ENCODE measurements at places on chromosomes 12 and 14.
A peak's percentile ranks its signal among the peaks of the same experiment; 100 is the strongest.

GRCh38 chr12:22967171-22967570 is 342.2 kb downstream of the ETNK1 start:
- no peak for DNase-seq

DNA sequence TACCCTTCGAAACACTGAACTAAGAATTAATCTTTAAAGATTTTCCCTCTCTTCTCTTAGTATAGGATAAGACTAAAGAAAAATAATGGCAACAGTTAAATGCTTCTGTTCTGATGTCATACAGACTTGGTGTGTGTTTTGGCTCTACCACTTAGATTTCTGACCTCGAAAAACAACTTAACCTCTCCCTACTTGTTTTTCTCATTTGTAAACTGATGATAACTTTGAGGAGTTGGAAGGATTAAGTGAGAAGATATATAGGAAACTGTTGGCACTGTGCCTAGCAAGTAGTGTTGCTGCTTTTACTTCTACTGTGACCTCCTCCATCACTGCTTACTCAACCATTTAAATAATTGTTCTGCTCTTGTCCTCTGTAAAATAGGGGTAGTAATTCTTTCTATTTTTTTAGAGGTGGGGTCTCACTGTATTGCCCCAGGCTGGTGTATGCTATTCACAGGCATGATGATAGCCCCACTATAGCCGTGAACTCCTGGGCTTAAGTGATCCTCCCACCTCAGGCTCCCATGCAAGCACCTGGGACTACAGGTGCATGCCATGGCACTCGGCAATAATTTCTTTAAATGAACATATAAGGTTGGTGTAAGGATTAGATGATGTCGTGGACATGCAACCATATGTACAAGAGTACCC is 22.4 kb downstream of the PALS1 start:
- DNase-seq: no peak

GRCh38 chr12:68001486-68002466 is 12.5 kb downstream of the IFNG-AS1 start:
- DNase-seq: no peak

DNA sequence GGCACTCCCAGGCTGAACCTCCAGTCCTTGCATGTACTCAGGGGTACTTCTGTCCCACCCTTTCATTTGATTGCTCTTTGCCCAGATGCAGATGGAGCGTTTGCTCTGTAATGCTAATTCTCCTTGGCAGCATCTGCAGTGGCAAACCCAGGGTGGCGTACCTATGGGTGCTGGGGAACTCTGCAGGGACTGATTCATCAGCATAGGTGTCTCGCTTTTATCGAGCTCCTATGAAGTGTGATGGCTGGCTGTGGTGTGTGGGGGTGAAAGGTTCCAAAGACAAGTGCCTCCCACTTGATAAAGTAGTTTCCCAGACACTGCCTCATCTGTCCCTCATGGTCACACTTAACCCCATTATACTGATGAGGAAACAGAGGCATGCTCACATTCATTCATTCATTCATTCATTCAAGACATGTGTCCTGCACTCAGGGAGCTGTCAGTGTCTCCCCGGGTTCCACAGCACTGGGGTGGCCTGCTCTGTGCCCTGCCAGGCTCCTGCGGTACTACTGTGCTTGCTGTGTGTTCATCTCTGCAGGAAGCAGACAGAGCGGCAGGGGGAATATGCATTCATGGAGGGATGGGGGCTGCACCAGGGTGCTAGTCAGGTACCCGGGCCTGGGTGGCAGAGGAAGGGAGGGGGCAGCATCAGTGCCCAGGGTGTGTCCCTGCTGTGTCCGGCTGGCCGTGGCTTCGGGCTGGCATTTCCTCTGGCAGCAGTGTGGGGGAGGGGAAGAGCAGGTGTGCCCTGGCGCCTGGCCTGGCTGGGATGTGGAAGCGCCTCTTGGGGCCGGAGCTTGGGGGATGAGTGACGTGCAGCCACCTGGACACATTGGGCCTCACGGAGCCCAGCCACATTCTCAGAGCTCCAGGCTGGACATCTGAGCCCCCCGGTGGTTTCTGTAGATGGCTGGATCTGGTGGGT is 110.9 kb downstream of the TSPAN9 start:
- DNase-seq: no peak

DNA sequence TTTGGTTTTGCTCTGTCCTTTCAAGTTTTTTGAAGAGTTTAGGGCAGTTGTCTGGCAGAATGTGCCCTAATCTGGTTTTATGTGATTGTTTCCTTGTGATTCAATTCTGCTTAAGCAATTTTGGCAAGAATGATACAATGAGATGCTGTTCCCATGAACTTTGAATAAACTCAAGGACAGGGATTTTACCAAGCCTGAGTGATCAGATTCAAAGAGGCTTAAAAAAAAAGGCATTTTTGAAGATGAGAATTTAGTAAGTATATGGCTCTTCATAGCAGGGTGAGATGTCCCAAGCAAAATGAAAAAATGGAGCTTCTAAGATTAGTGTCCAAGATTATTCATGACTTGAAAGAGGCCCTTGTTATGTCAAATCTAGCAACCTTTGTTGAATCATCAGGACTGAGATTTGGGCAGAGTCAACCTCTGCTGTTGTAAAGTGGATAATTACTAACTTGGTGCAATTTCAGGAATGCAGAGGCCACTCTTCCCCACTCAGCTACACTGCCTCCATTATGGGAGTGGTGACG is 180.6 kb upstream of the NUDT4 start:
- DNase-seq: no peak

DNA sequence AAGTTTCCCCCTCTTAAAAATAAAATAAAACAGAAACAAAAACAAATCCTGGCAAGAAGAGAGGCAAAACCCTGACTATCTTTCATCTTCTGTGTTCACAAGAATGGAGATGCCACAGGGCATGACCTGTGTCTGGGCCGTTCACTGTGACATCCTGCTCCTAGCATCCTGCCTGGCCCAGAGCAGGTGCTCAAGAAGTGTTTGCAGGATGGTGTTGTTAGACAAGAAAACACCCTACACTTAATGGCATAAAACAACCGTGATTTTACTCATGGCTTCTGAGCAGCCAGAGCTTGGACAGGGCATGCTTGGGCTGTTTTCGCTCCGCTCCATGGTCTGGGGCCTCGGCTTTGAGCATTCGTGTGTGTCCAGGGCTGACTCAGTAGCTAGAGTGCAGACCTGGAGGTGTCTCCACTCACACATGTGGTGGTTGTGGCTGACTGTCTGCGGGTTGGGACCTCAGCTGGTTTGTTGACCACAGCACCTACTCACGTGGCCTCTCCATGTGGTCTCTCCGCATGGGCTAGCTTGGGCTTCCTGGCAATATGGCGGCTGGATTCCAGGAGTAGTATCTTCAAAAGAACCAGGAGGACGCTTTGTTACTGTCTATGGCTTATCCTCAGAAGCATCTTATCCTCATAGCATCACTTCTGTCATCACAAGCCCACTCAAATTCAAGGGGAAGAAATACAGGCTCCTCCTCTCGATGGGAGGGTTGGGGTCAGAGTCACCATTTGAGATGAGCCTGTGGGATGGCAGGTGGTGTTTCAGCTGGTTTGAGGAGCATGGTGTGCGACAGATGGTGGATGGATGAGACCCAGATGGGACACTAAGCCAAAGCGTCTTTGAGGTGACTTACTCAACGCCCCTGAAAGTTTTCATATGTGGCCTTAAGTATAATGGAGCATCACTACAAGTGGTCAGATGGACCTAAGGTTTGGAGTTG is 33.2 kb upstream of the FZD10 start:
- no peak for DNase-seq

DNA sequence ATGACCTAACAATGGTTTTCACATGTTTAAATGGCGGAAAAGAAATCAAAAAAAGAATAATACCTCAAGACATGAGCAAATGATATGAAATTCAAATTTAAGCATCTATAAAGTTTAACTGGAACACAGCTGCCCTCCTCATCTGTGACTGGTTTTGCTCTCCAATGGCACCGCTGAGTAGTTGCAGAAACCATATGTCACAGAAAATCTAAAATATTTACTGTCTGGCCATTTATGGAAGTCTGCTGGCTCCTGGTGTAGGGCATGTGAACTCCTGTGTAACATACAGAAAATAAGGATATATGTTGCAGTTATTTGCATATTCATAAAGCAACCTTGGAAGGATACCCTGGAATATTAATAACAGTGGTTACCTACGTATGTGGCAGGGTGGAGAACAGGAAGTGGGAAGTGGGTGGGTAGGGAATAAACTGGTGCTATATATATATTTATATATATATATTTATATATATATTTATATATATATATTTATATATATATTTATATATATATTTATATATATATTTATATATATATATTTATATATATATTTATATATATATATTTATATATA is 48.4 kb downstream of the LTBP2 start:
- DNase-seq: no peak

GRCh38 chr14:23929822-23930294 is 23.7 kb upstream of the DHRS4 start:
- peak; percentile 42 for DNase-seq

- no peak for DNase-seq
Observed at GRCh38 chr14:32707742-32708500, 230.8 kb upstream of the NPAS3 start.

GRCh38 chr12:12488296-12488695 is 74.4 kb downstream of the DUSP16 start:
- no peak for DNase-seq

All from stimulated activated CD8-positive, alpha-beta memory T cell treated with anti-CD3 and anti-CD28 coated beads, Interleukin-15, amount 100 ng/mL, for 4 hours (primary cell).